ENCODE measurements at places on chromosomes 5 and 9.
A peak's percentile ranks its signal among the peaks of the same experiment; 100 is the strongest.

- H3K36me3 ChIP-seq, result no peaks in the 10 kb centered on the region
- H3K27ac ChIP-seq, result no peak overlapping the region
- DNase-seq, result no peak
- H3K4me1 ChIP-seq, result no peaks in the 10 kb centered on the region
Measured at GRCh38 chr9:113770396-113770795, 105.7 kb upstream of the ZNF618 start.

DNA sequence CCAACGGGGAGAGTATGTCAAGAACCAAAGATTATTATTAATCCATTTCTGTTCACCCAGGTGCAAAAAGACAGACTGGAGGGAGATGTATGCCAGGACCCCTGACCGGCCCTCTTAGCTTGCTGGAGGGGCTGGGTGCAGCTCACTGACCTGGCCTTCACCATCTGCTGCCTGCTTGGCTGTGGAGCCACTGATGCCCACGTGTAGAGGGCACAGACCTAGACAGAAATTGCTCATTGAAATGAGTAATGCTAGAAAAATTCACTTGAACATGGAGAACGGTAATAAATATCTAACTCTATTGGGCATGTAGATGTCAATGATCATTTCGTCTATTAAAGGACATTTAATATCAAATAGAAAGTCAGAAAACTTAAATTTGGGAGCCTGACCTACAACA lies 58.8 kb upstream of the ERCC6L2 start:
- no peaks in the 10 kb centered on the region for H3K27me3 ChIP-seq
- H3K27ac ChIP-seq, result no peak overlapping the region
- H3K36me3 ChIP-seq, result no peaks in the 10 kb centered on the region

GRCh38 chr5:74613283-74613682 lies 27.2 kb downstream of the ENC1 start:
- no peak overlapping the region for H3K27ac ChIP-seq
- H3K27me3 ChIP-seq, result no peaks in the 10 kb centered on the region
- no peaks in the 10 kb centered on the region for H3K36me3 ChIP-seq

DNA sequence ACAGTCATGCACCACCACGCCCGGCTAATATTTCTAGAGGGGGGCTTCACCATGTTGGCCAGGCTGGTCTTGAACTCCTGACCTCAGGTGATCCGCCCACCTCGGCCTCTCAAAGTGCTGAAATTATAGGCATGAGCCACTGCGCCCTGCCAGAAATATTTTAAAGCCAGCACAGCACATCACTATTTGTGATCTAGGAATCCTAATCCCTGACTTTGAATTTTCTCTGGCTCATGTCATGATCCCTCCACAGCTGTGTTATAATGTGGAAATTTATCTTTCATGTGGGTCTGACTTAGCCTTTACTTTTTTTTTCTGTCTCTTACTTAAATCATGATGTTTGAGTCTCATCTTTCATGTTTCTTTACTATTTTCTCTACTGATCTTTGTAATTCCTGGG lies 18.7 kb upstream of the ITGA1 start:
- no peaks in the 10 kb centered on the region for H3K36me3 ChIP-seq
- DNase-seq, result no peak
- H3K4me3 ChIP-seq, result no peak overlapping the region
- H3K27ac ChIP-seq, result no peak overlapping the region

- no peak for DNase-seq
- no peak overlapping the region for H3K4me3 ChIP-seq
Measured at GRCh38 chr9:124297915-124298645, 40.3 kb downstream of the NEK6 start.

DNA sequence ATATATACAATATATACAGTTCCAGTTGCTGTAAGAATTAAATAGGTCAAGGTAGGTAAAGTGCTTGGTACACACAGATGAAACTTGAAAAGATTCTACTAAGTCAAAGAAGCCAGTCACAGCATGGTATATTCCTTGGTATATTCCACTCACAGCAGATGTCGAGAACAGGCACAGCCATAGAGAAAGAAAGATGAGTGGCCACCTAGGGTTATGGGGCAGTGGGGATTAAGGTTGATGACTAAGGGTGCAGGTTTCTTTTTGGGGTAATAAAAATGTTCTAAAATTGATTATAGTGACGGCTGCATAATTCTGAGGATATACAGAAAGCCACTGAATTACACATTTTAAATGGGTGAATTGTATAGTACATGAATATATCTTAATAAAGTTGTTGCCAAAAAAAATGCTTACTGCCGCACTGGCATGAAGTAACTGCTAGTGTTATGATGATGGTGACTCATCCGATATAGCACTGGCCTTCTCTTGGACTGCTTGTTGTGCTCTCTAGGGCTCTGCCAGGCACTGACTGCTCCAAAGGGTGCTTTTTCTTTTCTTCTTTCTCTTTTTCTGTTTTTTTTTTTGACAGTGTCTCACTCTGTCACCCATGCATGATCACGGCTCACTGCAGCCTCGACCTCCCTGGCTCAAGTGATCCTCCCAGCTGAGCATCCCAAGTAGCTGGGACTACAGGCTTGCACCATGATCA lies 23.5 kb downstream of the TBC1D2 start:
- H3K4me3 ChIP-seq, result no peak overlapping the region
- H3K36me3 ChIP-seq, result peaks cover 12% of the 10 kb centered on the region

- no peak for DNase-seq
- H3K27ac ChIP-seq, result no peak overlapping the region
- no peaks in the 10 kb centered on the region for H3K36me3 ChIP-seq
- no peak overlapping the region for H3K4me3 ChIP-seq
- peaks cover 21% of the 10 kb centered on the region for H3K4me1 ChIP-seq
Measured at GRCh38 chr5:177421062-177421798, 5.2 kb upstream of the GRK6 start.

DNA sequence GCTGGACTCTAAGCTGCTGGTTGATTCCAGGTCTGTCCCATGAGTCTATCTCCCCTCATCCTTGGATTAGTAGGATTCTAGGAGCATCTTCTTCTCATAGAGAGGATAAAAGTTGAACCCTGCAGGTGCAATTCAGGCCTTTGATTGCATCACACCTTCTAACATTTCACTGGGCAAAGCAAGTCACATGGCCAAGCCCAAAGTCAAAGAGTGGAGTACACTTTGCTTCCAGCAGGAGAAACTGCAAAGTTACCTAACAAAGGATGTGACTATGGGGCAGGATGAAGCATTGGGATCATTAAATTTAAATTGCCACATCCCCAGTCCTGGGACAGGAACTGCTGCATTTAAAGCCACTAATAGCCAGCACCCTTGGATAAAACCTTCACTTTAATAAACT lies 51.0 kb upstream of the EGFLAM start:
- no peaks in the 10 kb centered on the region for H3K27me3 ChIP-seq
- no peaks in the 10 kb centered on the region for H3K36me3 ChIP-seq
- H3K4me3 ChIP-seq, result no peak overlapping the region
- DNase-seq, result no peak
- H3K4me1 ChIP-seq, result no peaks in the 10 kb centered on the region

- H3K27me3 ChIP-seq, result no peaks in the 10 kb centered on the region
- H3K36me3 ChIP-seq, result peaks cover 20% of the 10 kb centered on the region
- peak overlapping the region; percentile 19 for H3K27ac ChIP-seq
- no peak overlapping the region for H3K4me3 ChIP-seq
- peaks cover 30% of the 10 kb centered on the region for H3K4me1 ChIP-seq
Measured at GRCh38 chr5:179762079-179762780, 29.6 kb downstream of the MAML1 start.

DNA sequence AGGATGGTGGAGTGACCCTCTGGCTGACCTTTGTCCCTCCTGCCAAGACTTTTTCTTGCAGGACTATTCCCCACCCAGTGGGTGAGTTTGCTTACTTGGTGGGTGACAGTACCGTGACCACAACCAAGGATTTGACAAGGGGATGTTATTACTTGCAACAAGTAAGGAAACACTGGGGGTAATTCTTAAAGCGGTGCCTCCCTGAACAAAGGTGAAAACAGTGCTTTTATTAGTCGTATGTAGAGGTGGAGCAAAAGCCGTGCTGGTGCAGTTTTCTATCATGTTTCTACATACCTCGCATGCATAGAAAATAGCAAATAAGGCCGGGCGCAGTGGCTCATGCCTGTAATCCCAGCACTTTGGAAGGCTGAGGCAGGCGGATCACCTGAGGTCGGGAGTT lies 41.0 kb upstream of the KDM4C start:
- no peaks in the 10 kb centered on the region for H3K27me3 ChIP-seq
- DNase-seq, result no peak
- H3K27ac ChIP-seq, result no peak overlapping the region
- H3K36me3 ChIP-seq, result no peaks in the 10 kb centered on the region

- no peak overlapping the region for H3K27ac ChIP-seq
- H3K27me3 ChIP-seq, result no peaks in the 10 kb centered on the region
- H3K36me3 ChIP-seq, result no peaks in the 10 kb centered on the region
- no peak overlapping the region for H3K4me3 ChIP-seq
- peaks cover 6% of the 10 kb centered on the region for H3K4me1 ChIP-seq
Measured at GRCh38 chr9:627336-627970, 214.0 kb upstream of the DMRT1 start.

GRCh38 chr9:13111778-13112177 lies 167.7 kb downstream of the MPDZ start:
- no peaks in the 10 kb centered on the region for H3K36me3 ChIP-seq
- H3K4me1 ChIP-seq, result no peaks in the 10 kb centered on the region
- H3K27me3 ChIP-seq, result no peaks in the 10 kb centered on the region
- no peak for DNase-seq
- H3K27ac ChIP-seq, result no peak overlapping the region

DNA sequence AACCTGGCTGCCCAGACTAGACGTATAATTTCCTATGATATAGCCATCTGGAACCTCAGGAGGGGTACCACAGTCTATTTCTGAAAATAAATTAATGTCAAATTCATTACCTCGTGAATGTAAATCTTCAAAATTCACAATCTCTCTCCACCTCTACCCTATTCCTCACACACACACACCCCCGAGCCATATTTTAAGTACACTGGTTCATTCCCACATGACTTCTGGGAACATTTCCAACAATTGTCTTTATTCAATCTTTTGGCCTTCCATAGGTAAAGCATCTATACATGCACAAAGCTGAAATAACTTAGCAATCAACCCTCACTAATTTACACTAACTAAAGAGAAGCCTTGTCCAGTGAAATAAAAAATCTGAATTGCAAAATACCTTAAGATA lies 32.7 kb downstream of the SUSD1 start:
- no peak for DNase-seq
- H3K4me3 ChIP-seq, result no peak overlapping the region
- H3K36me3 ChIP-seq, result no peaks in the 10 kb centered on the region
- no peak overlapping the region for H3K27ac ChIP-seq

DNA sequence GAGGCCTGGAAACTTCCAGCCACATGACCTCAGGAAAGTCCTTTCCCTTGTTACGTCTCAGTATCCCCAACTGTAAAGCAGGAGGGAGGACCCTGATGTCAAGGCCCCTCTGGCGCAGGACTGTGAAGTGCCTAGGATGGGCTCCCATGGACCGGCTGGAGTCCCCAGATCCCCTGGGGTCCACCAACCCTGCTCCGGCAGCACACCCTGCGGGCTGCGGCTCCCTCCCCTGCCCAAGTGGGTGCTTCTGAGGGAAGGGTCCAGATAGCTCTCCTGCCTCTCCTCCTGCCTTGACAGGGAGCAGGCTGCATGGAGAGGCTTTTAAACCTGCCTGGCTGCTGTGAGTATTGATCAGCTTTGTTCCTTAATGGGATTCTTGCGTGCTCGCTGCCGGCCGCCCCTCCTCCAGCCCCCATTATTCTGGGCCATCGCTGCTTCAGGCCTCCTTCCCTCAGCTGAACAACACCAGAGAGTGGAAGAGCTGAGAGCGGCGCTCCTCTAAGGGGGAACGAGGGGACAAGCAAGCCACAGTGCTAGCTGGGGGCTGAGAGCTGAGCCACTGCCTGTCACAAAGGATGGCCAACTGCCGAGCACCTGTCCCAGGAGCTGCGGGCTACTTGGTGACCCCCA lies 25.6 kb upstream of the NTNG2 start:
- DNase-seq, result no peak
- H3K27me3 ChIP-seq, result peaks cover 7% of the 10 kb centered on the region
- no peaks in the 10 kb centered on the region for H3K36me3 ChIP-seq
- H3K4me3 ChIP-seq, result no peak overlapping the region

GRCh38 chr9:101993771-101994170 lies 255.3 kb upstream of the GRIN3A start:
- H3K27me3 ChIP-seq, result no peaks in the 10 kb centered on the region
- H3K27ac ChIP-seq, result no peak overlapping the region
- H3K4me3 ChIP-seq, result no peak overlapping the region
- DNase-seq, result no peak

DNA sequence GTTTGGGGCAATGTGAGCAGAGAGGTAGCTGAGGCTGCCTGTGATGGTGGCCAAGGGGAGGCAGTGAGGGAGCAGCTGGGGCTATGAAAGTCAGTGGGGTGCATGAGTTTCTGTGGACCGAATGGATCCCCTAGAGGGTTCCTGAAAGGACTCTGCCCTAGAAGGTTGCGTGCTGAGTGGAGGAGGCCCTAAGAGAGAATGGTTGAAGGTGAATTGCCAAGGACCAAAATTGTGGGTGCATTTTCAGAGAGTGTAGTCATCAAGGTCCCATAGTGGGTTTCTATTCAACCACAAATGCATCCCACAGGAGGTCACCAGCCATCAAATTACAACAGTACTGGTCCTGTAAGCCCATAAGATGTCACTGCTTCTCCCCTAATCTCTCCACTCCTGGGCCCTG lies 298.3 kb downstream of the CDK5RAP2 start:
- no peaks in the 10 kb centered on the region for H3K4me1 ChIP-seq
- H3K27ac ChIP-seq, result no peak overlapping the region
- H3K36me3 ChIP-seq, result no peaks in the 10 kb centered on the region
- no peak for DNase-seq
- no peak overlapping the region for H3K4me3 ChIP-seq
- H3K27me3 ChIP-seq, result no peaks in the 10 kb centered on the region

DNA sequence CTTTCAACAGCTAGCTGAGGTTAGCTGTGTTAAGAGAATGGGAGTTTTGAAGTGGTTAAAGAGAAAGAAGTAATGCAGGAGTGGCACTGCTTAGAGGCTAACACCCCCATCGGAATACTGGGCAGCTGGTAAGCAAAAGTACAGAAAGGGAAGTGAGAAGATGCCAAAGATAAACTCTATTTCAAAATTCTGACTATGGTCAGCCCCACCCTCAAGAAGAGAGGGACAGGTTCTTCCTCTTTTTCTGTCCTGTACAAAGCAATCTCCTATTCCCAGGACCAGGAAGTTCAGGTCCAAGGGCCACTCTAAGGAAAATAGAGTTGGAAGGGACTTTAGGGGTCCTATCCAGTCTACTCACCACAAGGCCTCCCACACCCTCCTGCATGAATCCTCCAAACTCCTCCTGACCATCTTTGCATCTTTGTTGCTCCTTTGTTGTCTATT lies 45.9 kb upstream of the JAK2 start:
- no peak for DNase-seq
- no peaks in the 10 kb centered on the region for H3K27me3 ChIP-seq

DNA sequence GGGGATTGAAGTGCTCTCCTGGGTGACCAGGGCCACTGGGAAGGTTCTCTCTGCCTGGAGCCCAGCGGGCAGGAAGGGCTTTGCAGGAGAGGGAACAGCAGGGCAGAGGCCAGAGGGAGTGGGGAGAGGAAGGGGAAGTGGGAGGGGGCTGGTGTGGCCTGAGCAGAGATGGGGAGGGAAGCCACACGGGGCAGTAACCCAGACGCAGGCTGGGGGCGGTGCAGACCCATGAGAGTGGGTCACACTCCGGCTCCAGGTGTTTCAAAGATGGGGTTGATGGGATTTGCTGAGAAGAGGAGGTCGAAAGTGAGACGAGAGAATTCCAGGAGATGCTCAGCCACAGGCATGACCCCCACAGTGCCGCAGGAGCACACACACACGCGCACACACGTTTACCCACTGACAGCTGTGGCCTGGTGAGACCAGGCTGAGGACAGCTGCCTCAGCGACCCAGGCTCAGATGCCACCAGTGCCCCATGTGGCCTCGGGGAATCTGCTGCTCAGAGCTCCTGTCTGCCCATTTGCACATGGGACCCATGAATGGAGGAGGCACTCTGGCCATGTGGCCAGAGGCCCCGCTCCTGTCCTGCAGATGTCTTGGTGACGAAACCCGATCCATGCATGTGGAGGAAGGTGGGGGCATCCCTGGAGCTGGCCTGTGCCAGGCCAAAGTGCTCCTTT lies 32.7 kb upstream of the FCN2 start:
- H3K4me3 ChIP-seq, result no peak overlapping the region
- H3K27ac ChIP-seq, result no peak overlapping the region
- H3K27me3 ChIP-seq, result no peaks in the 10 kb centered on the region
